ENCODE measurements at places on chromosomes 16 and 17.

DNA sequence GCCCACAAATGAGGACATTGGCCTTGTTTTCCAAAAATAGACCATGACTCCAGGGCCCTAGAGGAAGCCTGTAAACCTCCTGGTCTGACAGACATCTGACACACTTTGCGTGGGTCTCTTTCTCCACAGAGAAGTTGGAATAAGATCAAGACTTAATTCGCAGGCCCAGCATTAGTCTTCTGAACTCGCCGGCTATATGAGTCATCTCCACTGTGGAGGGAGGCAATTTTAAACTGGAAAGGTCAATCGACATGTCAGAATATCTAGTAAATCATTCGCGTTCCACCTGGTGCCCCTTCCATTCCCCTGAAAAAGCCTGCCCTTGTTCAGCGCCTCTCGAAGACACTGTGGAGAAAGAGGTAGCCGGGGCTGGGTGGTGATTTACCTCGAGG, 140.1 kb downstream of the CLEC16A start:
- DNase-seq, result no peak

DNA sequence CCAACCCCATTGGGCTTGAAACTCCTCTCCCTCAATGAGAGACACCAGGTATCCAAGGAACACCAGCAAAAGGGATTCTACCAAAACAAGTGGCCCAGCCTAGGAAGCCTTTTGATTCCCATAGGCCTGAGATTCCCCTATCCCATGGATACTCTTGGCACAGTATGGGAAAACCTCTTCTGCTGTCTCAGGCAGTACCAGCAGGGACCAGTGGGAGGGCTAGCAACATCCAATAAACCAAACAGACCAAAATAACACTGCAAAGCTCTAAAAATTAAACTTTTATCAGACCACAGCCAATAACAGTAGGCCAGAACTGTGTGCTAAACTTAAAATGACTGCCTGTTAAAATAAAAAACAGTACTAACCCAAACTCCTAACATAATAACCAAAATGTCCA, 153.9 kb upstream of the CES5A start:
- no peak for DNase-seq

GRCh38 chr16:53775106-53775820, 71.3 kb downstream of the FTO start:
- DNase-seq, result no peak

GRCh38 chr17:41548844-41549595, 20.9 kb upstream of the KRT19 start:
- peak; percentile 77 for DNase-seq

DNA sequence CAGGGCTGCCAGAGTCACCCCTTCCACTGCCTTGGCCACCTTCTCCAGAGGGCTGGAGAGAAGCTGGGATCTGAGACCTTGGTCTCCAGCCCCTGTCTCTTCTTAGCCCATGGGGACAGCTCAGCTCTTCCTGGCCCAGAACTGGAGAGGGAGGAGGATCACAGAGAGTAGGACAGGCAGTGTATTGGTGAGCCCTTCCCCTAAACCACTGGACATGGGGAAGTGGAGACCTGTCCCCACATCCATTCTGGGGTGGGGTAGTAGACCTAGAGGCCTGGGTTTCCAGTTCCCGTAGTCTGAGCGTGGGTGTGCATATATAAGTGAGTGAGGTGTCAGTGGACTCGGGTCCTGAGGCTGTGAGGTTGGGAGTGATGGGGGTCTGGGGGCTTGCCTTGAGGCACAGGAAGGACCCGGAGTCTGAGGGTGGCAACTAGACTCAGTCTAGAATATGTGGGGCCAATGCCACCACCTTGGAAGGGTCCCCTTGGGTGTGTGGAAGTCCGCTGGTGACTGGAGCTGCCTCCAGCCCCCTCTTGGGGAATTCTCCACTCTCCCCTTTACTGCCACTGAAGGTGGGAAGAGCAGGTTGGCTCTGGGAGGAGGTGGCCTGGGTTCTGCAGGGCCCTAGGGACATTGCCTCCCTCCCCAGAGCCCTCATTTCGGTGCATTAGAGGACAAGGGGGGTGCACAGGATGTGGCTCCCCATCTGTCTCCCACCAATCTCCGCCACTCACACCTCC, 19.9 kb downstream of the GJD3 start:
- no peak for DNase-seq

GRCh38 chr16:31487720-31488467, 5.0 kb downstream of the SLC5A2 start:
- peak; percentile 80 for DNase-seq

DNA sequence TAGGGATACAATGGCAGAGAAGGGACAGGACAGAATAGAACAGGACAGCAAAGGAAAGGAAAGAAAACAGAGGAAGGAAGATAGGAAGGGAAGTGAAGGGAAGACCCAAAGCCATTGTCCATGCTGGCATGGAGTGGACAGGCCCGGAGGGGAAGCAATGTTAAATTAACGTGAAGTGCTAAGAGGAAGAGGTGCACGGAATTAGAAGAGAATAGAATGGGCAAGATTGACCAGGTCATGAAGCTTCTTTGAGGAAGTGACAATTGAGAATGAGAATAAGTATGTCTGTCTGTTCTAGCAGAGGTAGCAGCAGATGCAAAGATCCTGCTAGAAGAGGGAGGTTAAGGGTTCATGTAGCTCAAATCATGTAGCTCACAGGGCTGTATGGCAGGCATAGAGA, 117.2 kb downstream of the MAF start:
- no peak for DNase-seq

DNA sequence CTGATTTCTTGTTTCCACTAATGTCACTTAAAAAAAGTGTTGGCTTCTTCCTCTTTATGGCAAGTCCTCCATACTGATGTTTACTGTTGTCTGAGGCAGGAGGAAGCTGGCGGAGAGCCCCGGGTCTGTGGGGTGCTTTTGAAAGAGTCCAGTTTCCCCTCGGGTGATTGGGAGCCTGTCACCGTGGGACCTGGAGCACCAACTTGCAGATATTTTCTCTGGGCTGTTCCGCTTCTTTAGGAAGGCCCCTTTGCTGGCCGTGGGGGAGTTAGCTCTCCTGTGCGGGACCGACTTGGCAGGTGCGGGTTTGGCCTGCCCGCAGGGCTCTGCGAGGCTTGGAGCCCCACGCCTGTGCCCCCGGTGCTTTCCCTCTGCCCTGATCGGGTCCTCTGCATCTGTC, 3.1 kb downstream of the BANP start:
- no peak for DNase-seq
